Mesothelial cell of epicardium (in vitro differentiated cells): ENCODE measurements at places on chromosomes 12 and 14.

- no peak for DNase-seq
Measured at GRCh38 chr12:85163752-85164321, 116.2 kb upstream of the ALX1 start.

DNA sequence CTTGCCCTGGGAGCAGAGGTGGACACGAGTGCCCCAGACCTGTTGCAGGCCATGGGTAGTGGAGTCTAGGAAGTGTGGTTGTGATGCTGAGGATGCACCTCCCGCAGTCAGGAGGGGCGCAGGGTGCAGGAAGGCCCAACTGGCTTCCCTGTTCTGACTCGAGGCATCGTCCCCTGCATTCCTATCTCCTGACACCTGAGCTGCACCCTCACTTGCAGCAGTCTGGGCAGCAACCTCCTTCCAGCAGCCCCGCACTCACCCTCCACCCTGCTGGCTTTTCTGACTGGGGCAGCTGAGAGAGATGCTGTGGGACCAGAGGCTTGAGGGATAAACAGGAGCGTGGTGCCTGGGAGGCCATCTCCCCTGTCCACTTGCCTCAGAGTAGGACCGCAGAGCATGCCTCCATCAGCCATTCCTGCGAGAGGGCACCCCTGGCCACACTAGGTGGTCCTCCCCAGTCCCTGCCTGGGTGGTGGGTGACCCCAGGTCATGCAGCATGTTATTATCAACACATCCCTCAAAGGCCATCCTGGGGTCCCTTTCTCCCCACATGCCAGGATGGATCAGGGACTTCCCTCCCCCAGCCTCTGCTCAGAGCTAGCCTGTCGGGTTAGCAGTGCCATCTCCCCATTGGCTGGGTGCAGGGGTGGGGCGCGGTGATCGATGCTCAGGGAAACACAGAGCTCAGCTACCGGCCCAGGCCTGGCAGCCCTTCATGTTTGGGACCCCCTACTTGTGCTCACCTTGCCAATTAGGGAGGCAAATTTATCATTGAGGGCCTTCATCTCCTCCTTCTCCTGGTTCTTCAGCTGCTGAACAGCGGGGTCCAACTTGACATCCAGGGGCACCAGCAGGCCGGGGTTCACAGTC, 719 bp downstream of the KRT80 start:
- no peak for DNase-seq

GRCh38 chr14:90407230-90407629, 10.4 kb downstream of the CALM1 start:
- no peak for DNase-seq

GRCh38 chr12:51924551-51925319, 17.4 kb downstream of the ACVRL1 start:
- DNase-seq = no peak

- DNase-seq = peak; percentile 64
Measured at GRCh38 chr14:81436296-81437138, 36.4 kb upstream of the STON2 start.

- no peak for DNase-seq
Measured at GRCh38 chr14:60222820-60223219, 26.2 kb upstream of the PPM1A start.

DNA sequence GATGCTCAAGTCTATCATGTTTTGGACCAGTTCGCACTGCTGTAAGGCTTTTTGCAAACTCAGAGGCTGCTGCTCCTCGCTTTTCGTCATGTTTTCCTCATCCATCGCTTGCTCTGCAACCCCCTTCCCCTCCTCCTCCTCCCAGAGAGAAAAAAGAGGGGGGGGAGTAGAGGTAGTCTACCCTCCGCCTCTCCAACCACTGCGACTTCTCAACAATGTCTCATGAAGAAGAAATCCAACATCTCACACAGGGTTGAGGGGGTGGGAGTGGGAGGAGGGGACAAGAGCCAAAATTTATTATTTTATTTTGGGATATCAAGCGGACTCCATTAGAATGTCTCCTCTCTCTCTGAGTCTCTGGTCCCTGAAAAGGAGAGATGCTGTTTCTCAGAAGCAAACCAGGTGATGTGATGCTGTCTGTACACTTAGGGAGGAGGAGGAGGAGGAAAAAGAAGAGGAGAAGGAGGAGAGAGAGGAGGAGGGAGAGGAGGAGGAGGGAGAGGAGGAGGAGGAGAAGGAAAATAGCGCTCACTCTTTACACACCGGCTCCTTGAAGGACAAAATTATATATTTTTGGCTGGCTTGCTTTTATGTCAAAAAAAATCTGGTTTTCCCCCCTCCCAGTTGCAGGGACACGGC, 520 bp downstream of the KSR2 start:
- DNase-seq = no peak

GRCh38 chr12:104299842-104300481, 3.6 kb upstream of the EID3 start:
- no peak for DNase-seq

- DNase-seq = no peak
Measured at GRCh38 chr14:81221579-81222102, 882 bp upstream of the GTF2A1 start.

DNA sequence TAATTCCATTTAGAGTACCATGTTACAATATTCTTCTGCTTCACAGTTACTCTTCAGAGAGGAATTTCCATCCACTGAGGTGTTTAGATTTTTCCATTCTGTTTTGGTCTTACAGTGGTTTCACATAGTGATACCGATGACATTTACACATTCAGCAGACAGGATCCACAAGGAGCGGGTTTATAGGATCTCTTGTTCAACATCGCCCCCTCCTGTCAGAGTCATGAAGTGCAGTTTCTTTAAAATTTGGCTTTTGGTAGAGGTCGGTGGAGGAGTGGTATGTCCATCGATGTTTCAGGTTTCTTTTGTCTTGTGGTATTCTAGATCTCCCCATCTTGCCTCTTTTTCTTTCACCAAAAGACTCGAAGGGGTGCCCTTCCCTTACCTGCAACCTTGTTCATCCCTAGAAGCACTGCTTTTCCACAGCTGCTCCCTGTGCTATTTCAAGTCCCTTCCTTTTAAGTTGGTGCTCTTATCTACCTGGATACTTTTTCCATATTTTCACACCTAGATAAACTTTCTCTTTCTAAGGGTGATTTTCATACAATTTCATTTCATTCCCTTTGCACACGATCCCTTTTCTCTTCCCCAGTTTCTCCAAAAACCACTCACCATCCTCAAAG, 181.3 kb downstream of the ITPR2 start:
- DNase-seq = no peak

DNA sequence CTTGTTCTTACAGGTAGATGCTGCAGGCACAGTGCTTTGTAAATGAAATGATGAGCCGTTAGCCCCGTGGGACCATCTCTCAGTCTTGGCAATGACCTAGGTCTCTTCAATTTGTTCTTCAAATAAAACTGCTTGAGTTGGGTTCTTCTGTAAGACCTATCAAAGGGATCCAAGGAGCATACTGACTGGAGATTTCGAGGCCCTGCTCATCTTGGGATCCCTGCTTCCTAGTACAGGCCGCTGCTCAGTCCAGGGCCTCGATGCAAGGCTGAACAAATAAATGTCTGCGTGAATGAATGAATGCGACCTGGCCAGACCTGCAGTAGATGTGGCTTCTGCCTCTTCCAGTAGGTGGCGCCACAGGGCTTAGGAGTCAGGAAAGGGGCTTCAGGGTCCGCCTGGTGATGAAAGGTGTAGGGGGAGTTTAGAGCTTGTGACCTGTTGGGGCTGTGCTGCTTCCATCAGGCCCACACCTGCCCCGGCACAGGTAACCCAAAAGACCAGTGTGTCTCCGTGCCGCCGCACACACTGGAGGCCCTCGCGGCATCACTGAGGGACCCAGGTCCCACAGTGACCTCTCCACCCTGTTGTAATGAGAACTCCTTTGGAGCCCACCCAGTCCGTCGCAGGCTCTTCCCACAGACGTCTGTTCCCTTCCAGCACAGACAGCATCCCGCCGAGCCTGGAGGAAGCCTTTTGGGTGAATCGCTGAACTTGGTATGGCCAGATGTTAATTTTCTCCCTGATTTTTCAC, 4.4 kb downstream of the CACNA1C start:
- DNase-seq = peak; percentile 83

- no peak for DNase-seq
Measured at GRCh38 chr12:12776261-12776660, 9.2 kb upstream of the APOLD1 start.

DNA sequence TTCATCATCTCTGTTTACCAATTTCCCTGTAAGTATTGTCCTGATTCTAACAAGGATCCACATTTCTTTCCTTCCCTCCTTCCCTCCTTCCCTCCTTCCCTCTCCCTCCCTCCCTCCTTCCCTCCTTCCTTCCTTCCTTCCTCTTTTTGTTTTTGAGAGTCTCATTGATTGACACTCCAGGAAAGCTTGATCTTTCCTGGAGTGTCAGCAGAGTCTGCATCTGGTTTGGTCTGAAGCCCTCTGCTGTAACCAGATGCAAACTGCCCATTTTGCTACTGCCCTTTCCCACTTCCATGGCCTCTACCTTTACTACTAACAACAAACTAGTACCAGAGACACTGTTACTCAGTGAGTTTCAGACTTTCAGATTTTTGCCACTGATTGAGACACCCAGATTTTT, 14.4 kb upstream of the OR6C65 start:
- DNase-seq = no peak

GRCh38 chr12:105947906-105948305, 190.8 kb downstream of the NUAK1 start:
- DNase-seq = no peak

DNA sequence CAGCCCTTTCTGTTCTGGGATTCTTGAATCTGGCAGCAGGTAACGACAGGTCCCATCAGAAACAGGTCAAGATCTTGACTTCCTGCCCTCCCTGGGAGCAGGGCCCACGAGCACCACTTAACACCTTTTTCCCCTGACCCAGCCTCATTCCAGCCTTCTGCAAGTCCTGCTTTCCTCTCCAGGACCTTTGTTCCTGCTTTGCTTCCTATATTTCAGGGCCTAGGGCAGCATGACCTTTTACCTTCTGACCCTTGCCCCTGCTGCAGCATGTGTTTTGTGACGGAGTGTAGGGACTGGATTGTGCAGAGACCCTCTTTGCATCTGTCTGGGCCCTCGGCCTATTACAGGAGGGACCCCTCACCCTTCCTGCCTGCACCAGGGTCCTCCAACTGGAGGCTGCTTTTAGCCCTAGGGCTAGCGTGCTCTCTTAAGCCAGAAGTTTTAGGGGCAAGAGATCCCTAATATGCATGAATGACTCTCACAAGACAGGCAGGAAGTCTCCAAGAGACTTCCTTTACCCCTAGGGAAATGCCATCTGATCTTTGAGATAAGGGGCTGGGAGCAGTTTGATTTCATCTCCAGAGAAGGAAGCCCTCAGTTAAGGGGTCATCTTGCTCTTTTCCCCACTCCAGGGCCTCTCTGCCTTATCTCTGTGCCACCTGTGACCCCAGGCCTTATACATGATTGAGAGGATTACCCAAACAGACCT, 209.4 kb upstream of the BCL2L14 start:
- no peak for DNase-seq

GRCh38 chr14:70782361-70782760, 27.0 kb downstream of the MAP3K9 start:
- no peak for DNase-seq

- no peak for DNase-seq
Measured at GRCh38 chr12:114562654-114563053, 121.3 kb downstream of the TBX3 start.

DNA sequence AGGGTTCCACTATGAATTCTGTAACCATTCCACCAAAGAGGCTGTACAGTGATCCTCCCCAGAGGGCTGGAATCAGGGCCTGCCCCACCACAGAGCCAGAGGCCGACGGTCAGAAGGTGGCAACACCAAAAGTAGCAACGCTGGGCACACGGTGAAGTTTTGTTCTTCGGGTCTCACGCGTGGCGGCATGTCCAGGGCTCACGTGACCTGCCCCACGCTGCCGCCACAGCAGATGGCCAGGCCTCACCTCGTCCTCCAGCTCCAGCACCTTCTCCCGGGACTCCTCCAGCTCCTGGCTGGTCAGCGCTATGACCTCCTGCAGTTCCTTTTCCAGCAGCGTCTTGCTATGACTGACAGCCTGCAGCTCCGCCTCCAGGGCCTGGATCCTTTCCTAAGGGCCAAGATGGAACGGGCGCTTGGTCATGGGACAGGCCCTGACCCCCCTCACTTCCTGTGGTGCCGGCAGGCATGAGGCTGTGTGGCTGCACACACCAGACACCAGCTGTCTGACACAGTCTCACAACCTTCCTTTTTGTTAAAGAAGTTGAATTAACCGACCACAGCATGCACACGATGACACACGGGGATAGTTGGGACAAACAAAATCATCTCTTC, 22.4 kb upstream of the ANKLE2 start:
- no peak for DNase-seq
